Stimulated activated CD8-positive, alpha-beta memory T cell treated with anti-CD3 and anti-CD28 coated beads, Interleukin-2, amount 100 ng/mL, for 1 hour (primary cell): ENCODE measurements at places on chromosomes 2 and 18.

- no peak for DNase-seq
Measured at GRCh38 chr18:80232030-80232429, 15.3 kb downstream of the PARD6G start.

GRCh38 chr2:742221-742620 is 65.0 kb upstream of the TMEM18 start:
- DNase-seq: no peak

- no peak for DNase-seq
Measured at GRCh38 chr2:238143239-238143951, 4.9 kb downstream of the KLHL30 start.

DNA sequence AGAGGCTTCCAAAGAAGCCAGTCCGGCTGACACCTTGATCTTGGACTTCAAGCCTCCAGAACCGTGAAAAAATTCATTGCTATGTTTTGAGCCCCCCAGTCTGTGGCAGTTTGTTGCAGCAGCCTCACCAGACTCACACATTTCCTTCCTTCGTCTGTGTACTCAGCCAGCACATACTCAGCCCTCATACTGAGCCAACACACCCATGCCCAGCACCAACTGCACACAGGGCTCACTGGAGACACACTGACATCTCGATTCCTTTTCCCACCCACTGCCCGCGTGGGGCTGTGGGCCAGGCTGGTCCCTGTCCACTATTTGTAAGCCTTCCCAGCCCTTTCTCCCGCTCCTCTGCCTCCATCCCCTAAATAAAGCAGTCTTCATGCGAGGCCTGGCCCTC is 24.1 kb upstream of the NMUR1 start:
- no peak for DNase-seq

DNA sequence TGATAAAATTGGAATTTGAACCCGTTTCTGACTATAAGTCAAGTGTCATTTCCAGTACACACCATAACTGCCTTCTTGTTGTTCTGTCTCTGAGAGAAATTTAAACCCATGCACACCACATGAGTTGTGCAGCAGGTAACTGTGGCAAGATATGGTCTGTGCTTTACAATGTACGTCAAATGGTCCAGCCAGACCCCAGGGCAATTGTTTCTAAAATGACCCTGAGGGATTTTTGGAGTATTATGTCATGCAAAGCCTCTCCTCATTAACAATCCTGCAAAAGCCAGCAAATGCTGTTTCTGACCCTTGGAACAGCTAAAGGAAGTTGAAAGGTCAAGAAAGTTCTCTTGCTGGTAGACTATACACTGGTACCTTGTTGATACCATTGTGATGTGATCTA is 47.7 kb upstream of the WIPF1 start:
- DNase-seq: no peak

- no peak for DNase-seq
Measured at GRCh38 chr2:164952057-164952702, 3.1 kb downstream of the SLC38A11 start.

- DNase-seq: no peak
Measured at GRCh38 chr2:197416268-197416667, 18.6 kb downstream of the SF3B1 start.

GRCh38 chr2:15184491-15184890 is 376.6 kb downstream of the NBAS start:
- no peak for DNase-seq

DNA sequence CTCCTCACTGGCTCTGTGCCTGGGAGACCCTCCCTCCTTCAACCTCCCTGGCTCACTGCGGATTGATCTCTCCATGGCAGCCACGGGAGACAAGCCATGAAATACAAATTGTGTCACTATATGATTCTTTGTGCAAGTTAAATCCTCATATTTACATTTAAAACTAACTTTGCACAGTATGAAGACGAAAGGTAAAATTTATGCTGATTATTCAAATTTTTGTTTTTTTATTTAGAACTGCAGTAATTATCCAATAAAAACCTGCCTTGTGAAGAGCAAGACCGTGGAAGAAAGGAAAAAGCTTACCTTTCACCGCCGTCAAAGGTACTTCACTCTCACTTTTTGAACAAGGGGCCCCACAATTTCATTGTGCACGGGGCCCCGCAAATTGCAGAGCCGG is 436.9 kb downstream of the EIPR1 start:
- DNase-seq: no peak

GRCh38 chr2:43193652-43194120 is 32.7 kb downstream of the ZFP36L2 start:
- no peak for DNase-seq

DNA sequence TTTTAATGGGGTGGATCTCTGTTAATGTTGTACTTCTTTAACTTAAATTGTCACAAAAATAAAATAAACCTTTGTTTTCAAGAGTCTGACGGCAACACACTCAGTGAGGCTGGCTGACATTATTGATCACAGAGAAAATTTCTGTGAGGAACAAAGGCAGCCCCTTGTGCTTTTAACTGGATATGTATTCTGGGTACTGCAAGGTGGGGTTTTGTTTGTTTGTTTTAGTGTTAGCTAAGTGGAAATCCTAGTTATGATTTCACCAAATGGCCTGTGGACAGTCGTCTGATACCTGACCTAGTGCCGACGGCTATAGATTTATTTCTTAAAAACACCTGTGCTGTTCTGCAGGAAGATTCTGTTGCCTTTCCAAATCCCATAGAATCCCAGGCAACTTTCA is 1329.5 kb upstream of the ZEB2 start:
- DNase-seq: no peak

GRCh38 chr18:13067124-13067523 is 76.0 kb downstream of the CEP192 start:
- DNase-seq: no peak

GRCh38 chr2:132816234-132816633 is 146.2 kb upstream of the LYPD1 start:
- DNase-seq: no peak

DNA sequence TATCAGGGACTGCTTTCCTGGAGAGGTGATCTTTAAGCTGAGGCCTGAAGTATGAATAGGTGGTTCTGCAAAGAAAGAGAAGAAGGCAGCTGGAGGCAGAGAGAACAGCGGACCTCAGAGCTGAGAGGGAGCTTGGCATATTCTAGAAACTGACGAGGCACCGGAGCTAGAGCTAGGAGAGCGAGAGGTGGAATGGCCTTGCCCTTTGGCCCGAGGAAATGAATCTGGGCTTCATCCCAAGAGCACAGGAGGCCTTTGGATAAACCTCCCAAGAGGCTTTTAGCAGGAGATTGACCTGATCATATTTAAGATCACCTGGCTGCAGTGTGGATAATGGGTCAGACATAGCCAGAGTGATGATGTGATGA is 7.9 kb downstream of the DYSF start:
- DNase-seq: no peak

DNA sequence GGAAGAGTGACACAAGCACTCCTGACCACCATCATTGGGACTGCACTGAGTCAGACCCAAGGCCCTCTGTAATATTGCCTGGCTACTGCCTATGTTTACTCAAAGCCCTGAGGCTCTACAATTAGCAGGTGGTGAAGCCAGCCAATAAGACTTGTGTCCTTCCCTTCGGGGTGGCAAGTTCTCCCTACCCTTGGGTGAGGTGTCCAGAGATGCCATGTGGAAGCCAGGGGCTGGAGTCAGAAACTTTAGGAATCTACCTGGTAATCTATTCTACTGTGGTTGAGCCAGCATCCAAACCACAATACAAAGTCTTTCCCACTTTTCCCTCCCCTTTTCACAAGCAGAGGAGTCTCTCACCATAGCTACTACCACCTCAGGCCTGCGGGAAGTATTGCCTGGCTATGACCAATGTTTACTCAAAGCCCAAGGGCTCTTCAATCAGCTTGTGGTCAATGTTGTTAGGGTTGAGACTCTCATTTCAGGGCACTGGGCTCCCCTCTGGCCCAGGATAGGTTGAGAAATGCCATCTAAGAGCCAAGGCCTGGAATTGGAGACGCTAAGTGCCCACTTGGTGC is 17.6 kb downstream of the DHRS9 start:
- DNase-seq: no peak
